CD4-positive, CD25-positive, alpha-beta regulatory T cell (primary cell): ENCODE measurements at places on chromosomes 16 and 17. TPM values are rescaled to one million over a fixed set of nuclear protein-coding genes. Genes with fewer than 3 reads are reported as not detected.

Gene TBC1D3H
- total RNA-seq, result not detected

Gene HIGD1B
- not detected for total RNA-seq

Gene CMTM2
- total RNA-seq, result 0.49 TPM

Gene SLC6A2
- not detected for total RNA-seq

- H3K27ac ChIP-seq, result no peak overlapping the region
- no peak for DNase-seq
- H3K27me3 ChIP-seq, result no peaks in the 10 kb centered on the region
- no peak overlapping the region for H3K4me3 ChIP-seq
These were observed 9.8 kb upstream of the LASP1NB start for GRCh38 chr17:38915639-38915995.

- DNase-seq, result no peak
- no peaks in the 10 kb centered on the region for H3K27me3 ChIP-seq
- no peak overlapping the region for H3K27ac ChIP-seq
- H3K36me3 ChIP-seq, result no peaks in the 10 kb centered on the region
These were observed 49.3 kb downstream of the B9D1 start for GRCh38 chr17:19313066-19313745.
